ENCODE measurements at places on chromosomes 2 and 18.

GRCh38 chr18:27240383-27240782 is 55.3 kb upstream of the CHST9 start:
- DNase-seq = no peak

DNA sequence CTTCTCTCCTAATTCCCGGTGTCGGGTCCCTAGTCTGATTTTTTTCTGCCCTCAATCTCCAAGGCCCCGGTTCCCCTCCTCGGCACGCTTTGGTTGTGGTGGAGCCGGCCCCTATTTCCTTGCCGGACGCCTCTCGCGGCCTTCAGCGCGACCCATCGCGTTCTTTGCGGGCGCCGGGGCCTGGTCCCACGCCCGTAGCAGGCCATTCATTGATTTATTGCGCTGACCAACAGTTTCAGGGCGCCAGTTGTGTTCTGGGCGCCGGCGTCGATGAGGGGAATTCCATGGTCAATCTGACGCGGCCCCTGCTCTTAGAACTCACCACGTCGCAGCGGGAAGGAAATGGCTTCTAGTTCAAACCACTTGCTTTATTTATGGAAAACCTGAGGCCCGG is 396 bp downstream of the CNOT9 start:
- peak; percentile 52 for DNase-seq

GRCh38 chr18:63907664-63908063 is at the start of gene SERPINB10:
TSS of gene SERPINB10 (plus strand) at chr18:63907958. CDS start at chr18:63915511, 7,553 bp downstream.
- DNase-seq = no peak

- DNase-seq = no peak
These were observed 31.2 kb upstream of the COX7A2L start for GRCh38 chr2:42392191-42392590.

- no peak for DNase-seq
These were observed 68.5 kb downstream of the CTIF start for GRCh38 chr18:48607056-48607984.

DNA sequence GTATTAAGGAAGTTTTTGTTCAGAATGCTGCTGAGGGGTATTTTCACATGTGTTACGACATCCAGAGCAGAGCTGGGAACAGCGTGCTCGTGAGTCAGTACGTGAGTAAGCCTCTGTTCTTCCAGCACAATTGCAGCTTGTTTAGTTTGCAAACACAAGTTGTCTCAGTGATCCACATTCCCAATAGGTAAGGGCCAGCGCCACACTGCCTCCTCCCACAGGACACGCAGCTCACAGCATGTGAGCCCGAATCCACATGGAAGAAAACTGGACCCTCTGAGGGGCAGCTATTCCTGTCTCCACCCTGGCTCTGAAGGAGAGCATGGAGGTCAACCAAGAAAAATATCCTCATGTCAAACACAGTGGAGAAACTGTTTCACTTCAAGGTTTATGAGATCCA is 173.9 kb upstream of the PID1 start:
- DNase-seq = peak; percentile 24

DNA sequence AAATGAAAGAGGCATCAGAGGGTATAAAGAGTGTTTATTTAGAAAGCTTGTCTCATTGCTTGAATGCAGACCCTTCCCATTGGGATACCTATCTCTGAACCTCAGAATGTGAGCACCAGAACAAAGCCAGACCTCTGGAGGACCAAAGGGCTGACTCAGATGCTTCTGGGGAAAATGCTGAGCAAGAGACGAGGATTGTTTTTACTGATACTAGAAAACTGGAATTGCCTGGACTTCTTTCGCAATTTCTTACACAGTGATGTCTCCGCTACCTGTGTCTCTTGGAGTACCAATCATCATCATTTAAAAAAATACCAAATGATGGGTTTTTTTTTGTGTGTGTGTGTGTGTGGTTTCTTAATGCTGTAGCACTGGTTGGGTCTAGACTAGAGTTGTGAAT is 55.6 kb upstream of the CCDC85A start:
- DNase-seq = no peak

- no peak for DNase-seq
These were observed 20.7 kb upstream of the CCNT2 start for GRCh38 chr2:134897932-134898331.

- DNase-seq = peak; percentile 16
These were observed 134.1 kb downstream of the FMNL2 start for GRCh38 chr2:152468899-152469692.

GRCh38 chr18:70421471-70422390 is 132.9 kb downstream of the SOCS6 start:
- peak; percentile 68 for DNase-seq

DNA sequence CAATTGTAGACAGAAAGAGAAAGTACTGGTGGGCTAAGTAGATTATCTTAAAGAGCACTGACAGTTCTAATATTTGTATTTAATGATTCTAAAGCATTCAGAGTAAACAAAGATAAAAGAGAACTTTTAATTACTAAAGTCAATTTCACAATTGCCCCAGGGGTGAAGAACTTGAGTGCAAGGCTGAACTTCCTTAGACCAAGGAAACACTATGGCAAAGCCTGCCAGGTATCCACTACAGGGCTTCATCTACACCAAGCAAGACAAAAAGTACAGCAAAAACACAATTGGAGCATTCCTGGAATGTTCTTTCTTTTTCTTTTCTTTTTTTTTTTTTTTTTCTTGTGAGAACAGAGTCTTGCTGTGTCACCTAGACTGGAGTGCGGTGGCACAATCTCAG is 46.9 kb upstream of the NDUFV2 start:
- no peak for DNase-seq
